ENCODE measurements at places on chromosomes 5 and 9. TPM values are rescaled to one million over a fixed set of nuclear protein-coding genes. Genes with fewer than 3 reads are reported as not detected.

DNA sequence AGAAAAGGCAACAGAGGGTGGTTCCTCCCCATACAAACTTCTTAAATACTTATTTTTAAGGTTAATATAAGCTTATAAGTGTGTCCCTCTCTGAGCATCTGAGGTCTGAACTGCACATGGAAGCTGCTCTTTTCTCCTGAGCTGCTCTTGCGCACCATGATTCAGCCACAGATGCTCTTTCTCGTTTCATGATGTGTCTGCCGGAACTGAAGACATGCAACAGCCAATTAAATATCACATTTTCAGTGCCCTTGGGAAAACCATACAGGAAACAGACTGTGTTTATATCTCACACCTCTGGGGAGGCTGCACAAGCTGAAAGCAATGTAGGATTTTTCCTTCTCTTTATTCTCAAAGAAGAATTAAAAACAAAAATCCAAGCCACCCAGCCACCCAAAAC lies 96.8 kb upstream of the NREP start:
- DNase-seq = no peak

GRCh38 chr5:111469903-111470302 lies 42.4 kb downstream of the STARD4 start:
- no peak for DNase-seq

DNA sequence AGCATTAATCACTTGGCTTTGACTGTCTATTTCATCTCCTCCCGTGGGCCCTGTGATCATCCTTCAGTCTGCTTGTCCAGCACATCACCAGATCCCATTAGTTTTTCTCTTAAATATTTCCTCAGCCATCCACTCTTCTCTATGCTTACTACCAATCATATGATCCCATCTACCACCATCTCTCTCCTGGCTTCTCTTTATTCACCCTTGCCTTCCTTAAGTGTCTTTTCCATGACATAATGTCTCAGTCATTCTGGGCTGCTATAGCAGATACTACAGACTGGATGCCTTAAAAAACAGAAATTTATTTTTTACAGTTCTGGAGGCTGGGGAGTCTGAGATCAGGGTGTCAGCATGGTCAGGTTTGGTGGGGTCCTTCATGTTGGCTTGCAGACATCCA lies 208.4 kb upstream of the PPP1R2B start:
- no peak for DNase-seq

GRCh38 chr5:132261881-132262845 lies 4.7 kb downstream of the PDLIM4 start:
- DNase-seq = no peak

- DNase-seq = no peak
Observed at GRCh38 chr9:111029260-111029659, 9.0 kb downstream of the LPAR1 start.

GRCh38 chr5:124737651-124738050 lies 8.8 kb downstream of the ZNF608 start:
- no peak for DNase-seq

GRCh38 chr9:121826711-121827110 lies 175.3 kb downstream of the DAB2IP start:
- no peak for DNase-seq

- no peak for DNase-seq
Observed at GRCh38 chr9:19288081-19288480, 57.6 kb downstream of the DENND4C start.

DNA sequence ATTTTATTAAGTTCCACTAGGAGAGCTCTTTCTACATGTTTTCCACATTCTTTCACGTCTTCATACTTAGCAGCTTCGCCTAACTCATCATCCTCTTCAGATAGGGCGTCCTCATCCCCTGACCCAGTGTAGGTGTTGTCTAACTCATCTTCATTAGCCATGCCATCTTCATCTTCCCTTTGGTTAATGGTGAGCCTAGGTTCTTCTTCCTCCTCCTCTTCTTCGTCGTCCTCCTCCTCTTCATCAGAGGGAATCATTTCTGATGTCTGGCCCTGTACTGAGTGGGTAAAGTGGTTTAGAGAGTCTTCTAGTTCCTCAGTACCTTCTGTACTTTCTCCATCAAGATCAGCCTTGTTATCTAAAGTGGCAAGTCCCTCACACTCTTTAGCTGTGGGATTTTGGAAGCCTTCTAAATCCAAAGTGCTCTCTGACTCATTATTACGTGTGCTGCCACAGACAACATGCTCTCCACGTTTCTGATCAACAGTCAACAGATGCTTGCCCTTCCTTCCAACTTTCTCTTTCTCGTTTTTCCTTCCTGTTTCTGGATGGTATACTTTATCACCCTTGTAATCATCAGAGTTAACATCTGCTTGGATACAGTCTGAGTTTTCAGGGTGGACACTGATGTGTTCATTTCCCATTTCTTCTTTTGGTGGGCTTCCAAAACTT lies 31.1 kb downstream of the TUT7 start:
- no peak for DNase-seq

GRCh38 chr9:114002271-114002985 lies 75.7 kb downstream of the AMBP start:
- no peak for DNase-seq

GRCh38 chr5:165538065-165538464 lies 2032.6 kb downstream of the MAT2B start:
- DNase-seq = no peak

- no peak for DNase-seq
Observed at GRCh38 chr9:76561900-76562299, 102.9 kb downstream of the GCNT1 start.

GRCh38 chr5:24899180-24899579 lies 254.4 kb upstream of the CDH10 start:
- DNase-seq = no peak

GRCh38 chr5:140348104-140348503 lies 1.7 kb upstream of the HBEGF start:
- DNase-seq = no peak

DNA sequence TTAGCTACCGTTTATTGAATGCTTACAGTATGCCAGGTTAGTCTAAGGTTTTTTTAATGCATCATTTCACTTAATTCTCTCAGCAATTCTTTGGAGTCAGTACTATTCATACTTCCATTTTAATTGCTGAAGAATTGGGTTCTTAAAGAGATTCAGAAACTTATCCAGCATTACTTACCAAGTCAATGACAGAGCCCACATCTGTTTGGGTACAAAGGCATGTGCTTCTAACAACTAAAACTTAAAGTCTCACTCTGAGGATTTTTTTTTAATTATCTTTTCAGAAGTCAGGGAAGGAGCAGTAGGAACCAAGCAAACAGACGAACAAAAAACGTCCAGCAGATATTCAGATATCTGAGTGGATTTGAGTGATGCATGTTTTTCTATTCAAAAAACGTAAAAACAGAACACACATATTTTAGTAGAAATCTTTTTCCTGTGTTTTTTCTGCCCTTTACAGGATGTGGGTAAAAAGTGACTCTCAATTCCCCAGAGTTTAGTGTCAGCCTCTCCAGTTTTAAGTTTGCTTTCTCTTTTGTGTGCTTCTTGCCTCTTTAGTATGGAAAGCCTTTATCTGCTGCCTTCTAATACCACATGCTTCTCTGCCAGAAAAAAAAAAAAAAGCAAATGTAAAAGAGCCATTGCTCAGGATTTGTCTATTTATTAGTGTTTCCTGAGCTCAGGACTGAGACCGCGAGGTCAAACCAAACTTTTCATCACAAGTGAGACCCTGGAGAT lies 118.0 kb downstream of the PRKACG start:
- no peak for DNase-seq

- no peak for DNase-seq
Observed at GRCh38 chr9:31730398-31730797, 654.0 kb upstream of the ACO1 start.

DNA sequence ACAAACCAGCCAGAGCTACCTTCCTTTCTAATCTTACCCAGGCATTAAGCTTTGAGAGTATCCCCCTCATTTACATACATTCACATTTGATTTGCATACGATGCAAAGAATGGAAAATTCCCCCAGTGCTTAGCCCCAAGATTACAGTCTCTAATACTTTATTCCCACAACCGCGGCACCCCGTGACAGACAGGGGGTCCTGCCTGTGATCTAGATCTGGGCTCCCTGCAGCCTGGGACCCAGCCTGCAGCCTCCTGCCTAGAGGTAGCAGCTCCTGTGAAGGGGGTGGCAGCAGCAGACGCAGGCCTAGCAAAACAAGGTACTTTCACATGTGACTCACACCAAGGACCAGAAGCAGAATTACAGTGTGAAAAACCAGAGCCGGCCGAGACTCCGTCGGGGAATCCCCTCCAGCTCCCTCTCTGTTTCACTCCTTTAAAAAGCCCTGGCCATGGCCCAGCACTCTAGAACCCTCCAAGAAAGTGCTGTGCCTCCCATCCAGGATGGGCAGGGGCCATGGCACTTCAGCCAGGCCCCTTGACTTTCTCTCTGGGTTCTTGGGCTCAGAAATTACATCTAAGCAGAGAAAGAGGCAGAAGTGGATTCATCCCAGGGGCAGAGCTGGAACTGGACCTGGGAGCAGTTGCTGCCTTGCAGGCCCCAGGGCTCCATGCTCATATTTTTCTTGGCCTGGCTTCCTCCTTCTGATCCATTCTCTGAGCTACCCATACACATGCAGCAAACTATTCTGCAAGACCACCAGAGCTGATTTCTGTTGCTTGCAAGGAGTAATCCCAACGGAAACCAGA lies 14.0 kb upstream of the TCF7 start:
- peak; percentile 36 for DNase-seq

GRCh38 chr9:129617167-129617566 lies 3.7 kb downstream of the C9orf50 start:
- DNase-seq = peak; percentile 59

DNA sequence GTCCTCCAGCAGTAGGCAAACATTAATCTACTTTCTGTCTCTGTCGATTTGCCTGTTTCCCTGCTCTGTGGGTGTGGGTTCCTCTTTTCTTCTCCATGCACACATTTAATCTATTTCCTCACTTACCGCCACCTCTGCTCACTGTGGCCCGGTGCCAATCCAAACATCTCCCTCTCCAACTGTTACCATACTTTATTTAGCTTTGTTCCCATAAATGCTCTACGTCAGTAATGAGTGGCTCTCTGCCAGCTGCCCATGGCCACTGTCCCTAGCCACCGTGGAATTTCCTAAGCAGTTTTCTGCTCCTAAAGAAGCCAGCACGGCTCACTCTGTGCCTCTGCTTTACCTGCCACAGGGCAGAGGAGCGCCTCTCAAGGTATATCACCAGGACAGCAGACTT lies 19.5 kb upstream of the GOLPH3 start:
- no peak for DNase-seq

- no peak for DNase-seq
Observed at GRCh38 chr5:171639966-171640365, 145.7 kb upstream of the SMIM23 start.

- DNase-seq = no peak
Observed at GRCh38 chr5:158068964-158069363, 210.0 kb upstream of the CLINT1 start.

DNA sequence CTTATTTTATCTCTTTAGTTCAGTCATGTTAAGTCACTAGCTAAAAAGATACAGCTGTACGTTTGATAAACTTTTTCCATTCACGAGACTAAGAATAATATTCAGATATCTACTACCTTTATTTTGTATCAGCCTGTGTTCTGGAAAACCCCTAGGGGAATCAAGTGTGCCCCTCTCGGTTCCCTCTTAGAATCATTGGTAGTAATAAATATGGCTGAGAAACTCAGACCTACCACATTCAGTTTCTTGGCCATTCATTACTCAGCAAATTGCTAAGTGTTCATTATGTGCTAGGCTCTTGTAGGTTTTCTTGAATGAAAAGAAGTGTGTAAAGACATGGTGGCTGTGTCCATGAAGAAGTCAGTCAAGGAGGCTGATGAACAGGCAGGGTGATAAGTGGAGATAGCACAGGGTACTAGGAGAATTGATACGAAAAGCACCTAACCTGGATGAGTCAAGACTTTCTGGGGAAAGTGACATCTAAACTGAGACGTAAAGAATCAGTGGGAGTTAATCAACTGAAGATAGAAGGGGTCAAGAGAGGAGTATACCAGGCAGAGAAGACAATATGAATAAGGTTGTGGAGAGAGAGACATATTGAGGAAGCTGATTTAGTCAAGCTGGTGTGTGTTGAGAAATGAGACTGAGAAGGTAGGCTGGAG lies 86.2 kb downstream of the CSNK1G3 start:
- DNase-seq = no peak

GRCh38 chr5:103178167-103178566 lies 58.1 kb downstream of the PPIP5K2 start:
- no peak for DNase-seq

DNA sequence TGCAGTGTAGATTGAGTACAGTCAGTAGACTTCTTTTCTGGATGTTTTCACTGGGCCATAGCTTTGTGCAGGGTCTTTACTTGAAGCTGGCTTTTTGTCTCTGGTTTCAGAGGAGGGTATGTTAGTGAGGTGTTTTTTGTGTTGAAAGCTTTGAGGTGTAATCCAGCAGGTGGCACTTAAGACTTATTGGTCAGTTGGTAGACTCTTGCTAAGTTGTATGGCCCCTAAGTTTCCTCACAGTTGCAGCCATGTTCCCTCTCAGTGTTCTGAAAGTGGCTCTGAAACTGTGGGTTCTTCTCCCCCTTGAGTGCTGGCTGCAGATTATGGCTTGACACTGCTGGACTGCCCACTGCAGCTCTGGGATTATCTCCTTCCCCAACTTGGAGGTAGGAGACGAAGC lies 55.7 kb upstream of the SLC44A1 start:
- DNase-seq = no peak

DNA sequence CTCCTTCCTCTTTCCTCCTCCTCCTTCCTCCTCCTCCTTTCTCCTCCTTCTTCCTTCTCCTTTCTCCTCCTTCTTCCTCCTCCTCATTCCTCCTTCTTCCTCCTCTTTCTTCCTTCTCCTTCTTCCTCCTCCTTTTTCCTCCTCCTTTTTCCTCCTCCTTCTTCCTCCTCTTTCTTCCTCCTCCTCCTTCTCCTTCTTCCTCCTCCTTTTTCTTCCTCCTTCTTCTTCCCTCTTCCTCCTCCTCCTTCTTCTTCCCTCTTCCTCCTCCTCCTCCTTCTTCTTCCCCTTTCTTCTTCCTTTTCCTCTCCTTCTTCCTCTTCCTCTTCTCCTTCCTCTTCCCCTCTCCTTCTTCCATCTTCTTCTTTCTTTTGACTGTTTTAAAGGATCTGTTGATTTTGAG lies 538.8 kb downstream of the TMEM38B start:
- no peak for DNase-seq

DNA sequence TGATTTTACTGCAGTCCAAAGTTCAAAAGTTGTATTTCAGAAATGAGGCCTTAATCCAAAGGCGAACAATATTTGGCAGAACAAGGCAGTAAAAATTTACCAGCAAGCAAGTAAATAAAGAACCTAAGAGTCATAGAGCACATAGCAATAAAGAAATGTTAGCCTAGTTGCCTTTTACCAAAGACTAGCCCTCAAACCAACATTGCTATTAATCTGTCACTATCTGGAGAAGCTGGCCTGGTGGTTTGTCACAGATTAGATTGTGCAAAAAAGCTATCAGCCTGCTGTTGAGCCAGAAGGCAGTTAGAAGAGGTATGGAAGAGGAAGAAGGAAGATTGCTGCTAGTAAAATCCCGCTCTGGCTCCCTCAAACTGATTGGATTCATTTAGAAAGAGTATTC lies 304.7 kb upstream of the KLF4 start:
- DNase-seq = no peak

PTGES gene
- total RNA-seq = 2.5 TPM

NACC2 gene
- 14.1 TPM for total RNA-seq

BHMT2 gene
- total RNA-seq = 0.11 TPM

ORM1 gene
- 7.2 TPM for total RNA-seq

ACOT12 gene
- not detected for total RNA-seq

WNT8A gene
- not detected for total RNA-seq

IL13 gene
- total RNA-seq = not detected

ZBTB5 gene
- 16.7 TPM for total RNA-seq

NMUR2 gene
- 0.16 TPM for total RNA-seq

FOXD1 gene
- 7.9 TPM for total RNA-seq

STK32A gene
- total RNA-seq = 3.0 TPM

PLAC8L1 gene
- total RNA-seq = 0.30 TPM

CTXN3 gene
- total RNA-seq = not detected

DIPK1B gene
- total RNA-seq = 48.9 TPM

Measured in WTC11 (cell line).